ENCODE measurements at places on chromosomes 1 and 21.

DNA sequence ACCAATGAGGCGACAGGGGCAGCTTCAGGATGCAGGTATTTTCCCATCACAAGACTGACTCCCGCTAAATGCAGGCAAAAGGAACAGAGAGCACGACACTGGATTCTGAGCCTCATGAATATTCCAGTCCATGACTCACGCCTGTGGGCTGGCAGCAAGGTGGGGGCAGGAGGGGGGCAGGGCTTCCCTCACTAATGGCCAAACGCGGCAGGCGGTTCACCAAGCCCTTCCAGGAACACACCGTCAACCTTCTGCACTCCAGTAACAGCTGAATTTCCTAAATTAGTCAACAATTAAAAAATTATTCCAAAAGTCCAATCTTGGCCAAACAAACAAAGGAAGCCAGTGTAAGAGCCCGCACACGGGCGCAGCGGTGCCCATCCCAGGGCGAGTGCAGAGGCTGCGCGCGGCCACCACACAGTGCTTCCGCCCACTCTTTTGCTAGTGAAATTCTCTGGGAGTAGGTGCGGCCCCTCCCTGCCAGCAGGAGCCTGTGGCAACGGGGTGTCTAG lies 12.5 kb upstream of the GPR153 start:
- DNase-seq: no peak

- DNase-seq: no peak
Measured at GRCh38 chr1:40312238-40313205, 4.6 kb downstream of the COL9A2 start.

GRCh38 chr1:93692983-93693591 lies 11.4 kb upstream of the BCAR3 start:
- no peak for DNase-seq

GRCh38 chr1:187033693-187034390 lies 205.1 kb downstream of the PLA2G4A start:
- DNase-seq: no peak

DNA sequence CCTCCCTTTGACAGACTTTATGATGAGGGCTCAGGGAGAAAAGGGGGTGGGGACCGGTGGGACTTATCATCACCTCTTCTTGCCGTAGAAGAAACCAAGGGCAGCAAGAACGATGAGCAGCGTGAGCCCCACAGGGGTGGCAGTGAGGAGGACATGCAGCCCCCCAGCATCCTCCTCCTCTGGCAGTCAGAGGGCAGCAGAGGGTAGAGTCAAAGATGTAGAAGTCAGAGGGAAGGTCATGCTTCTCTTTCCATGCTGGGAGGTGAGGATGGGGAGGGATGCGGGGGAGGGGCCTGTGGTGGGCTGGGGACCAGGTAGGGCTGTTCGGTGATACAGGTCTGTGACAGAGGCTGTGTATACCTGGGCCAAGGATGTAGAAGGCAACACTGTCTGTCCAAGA lies 14.8 kb downstream of the INSRR start:
- no peak for DNase-seq

DNA sequence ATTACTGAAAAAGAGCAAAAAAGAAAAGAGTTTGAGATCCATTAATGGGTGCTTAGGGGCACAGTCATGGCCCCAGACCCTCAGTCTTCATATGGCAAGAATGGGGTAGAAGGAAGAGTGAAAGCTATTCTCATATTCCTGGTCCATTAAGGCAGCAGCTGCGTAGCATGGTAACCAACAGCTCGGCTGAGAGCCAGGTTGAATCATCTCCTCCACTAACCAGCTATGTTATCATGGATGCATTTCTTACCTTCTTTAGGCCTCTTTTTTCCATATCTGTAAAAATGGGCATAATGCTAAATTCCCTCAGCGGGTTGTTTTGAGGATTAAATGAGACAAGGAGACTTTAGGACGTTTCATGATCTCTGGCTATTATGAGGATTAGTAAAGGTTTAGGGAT lies 15.0 kb upstream of the SARS1 start:
- no peak for DNase-seq

Data from stimulated activated CD4-positive, alpha-beta T cell treated with anti-CD3 and anti-CD28 coated beads, Interleukin-4, amount 100 ng/mL, for 48 hours (primary cell).